Activated naive CD4-positive, alpha-beta T cell (primary cell): ENCODE measurements at places on chromosomes 16 and 17.

DNA sequence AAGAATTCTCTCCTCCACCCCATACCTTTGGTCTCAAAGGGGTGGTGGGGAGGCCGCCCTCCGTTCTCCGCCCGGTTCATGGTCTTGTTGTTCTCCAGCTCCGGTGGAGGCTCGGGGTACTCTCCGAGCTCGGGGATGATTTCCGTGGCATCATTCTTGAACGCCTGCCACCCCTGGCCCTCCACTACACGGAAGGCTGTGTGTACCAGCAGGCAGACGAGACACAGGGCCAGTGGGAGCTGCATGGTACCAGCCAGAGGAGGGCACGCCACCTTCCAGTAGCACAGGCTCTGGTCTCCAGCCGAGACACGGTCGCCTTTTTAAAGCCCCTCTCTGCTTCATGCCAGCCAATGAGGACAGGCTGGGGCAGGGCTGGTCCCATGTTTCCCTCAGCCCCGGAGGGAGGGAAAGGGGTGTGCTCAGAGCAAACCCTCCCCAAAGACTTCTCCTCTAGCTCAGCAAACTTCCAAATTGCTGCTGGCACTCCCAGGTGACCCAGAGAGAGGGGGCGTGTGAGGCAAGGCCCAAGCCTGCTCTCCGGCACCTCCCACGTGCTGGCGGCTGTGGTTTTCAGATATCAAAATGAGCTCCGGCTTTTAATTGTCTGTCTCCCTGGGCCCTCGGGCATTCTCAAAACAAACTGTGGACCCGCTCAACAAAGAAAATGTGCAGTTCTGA is at the start of gene SOST:
TSS of gene SOST (minus strand) at position 295 of the 678 bp plus-strand sequence. CDS start at position 245, 50 bp downstream.
- DNase-seq = no peak

DNA sequence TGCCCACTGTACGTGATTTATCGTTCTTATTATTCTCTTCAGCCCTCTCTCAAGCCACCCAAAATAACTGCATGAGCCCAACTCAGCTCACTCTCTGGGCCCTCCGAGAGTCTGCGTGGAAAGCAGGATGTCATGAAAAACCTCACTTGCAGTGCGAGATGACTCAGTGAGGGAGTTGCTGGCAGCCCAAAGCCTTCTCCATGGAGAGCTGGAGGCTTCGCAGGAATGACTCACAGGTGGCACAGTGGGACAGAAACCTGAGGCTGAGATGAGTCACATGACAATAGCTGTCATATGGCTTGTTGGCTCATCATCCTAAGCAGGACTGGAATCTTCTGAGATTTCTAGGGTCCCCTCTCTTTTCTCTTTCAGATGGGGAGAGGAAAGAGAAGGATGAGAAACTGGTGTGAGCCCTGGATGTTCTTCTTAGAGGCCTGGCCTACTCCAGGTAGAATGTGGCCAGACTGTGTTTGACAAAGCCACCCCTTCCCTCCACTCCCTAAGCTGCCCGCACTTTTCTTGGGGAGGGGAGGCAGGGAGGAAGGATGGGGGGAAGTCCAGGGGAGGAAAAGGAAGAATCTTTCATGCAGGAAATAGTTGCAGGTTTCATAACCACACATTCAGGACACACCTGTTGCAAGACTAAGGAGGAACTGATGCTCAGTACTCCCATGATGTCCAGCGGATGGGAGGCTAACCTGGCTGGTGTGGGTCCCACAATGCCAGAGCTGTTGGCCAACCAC is 160.6 kb upstream of the RPL38 start:
- DNase-seq = no peak

DNA sequence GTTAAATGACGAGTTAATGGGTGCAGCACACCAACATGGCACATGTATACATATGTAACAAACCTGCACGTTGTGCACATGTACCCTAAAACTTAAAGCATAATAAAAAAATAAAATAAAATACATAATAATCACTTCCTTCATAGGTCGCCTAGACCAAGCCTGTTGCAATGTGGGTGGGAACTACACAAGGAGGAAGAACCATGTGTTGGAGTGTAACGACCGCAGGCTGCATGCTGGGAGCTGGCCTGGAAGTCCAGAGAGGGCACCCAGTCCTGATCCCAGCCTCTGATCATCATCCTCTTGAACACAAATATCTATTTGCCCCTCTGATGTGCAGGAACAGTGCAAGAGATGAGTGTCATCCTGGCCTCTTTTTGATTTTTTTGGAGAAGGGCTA is 224.7 kb upstream of the ASIC2 start:
- no peak for DNase-seq

GRCh38 chr16:19808061-19808641 is 76.5 kb downstream of the GPRC5B start:
- DNase-seq = no peak

DNA sequence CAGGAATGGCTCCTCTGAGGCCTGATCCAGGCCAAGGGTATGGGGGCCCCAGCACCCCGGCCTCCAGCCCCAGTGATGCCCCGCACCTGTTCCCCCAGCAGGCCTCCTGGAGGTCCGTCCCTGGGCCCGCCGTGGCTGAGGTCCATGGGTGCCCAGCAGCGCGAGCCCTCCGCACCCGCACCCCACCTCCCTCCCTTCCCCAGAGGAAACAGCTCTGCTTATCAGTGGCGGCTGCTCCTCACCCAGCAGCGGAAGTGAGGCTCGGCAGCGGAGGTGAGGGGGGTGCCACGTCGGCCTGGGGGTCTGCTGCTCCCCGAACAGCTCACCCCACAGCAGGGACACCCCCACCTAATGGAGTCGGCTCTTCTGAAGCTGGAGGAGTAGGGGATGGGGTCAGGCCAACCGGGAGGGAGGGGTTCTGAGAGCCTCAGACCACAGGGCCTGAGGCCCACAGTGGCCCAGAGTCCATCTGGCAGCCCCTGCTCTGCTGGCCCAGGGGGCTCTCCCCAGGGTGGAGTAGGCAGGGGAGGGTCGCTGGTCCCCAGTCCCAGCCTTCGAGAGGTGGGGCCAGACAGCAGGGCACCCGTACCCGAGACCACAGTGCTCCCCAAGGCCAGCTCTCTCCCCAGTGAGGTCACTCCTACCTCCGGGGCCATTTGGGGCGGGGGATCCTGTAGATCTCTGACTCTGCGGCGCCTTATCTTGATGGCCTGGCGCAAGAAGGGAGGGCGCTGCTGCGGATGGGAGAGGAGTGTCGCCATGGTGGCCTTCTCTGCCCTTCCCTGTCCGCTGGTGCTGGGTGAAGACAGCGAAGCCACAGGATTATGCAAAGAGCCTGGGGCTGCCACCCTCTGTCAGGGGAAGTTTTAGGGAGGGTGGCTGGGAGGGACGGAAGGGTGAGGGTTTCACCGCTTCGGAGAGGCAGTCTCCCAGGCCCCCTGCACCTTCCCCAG is at the start of gene UNC13D:
TSS of gene UNC13D (minus strand) at position 828 of the 953 bp plus-strand sequence. CDS start at position 761, 67 bp downstream.
- DNase-seq = no peak

- DNase-seq = no peak
These were observed 103.7 kb downstream of the NPIPB5 start for GRCh38 chr16:22614271-22614947.

DNA sequence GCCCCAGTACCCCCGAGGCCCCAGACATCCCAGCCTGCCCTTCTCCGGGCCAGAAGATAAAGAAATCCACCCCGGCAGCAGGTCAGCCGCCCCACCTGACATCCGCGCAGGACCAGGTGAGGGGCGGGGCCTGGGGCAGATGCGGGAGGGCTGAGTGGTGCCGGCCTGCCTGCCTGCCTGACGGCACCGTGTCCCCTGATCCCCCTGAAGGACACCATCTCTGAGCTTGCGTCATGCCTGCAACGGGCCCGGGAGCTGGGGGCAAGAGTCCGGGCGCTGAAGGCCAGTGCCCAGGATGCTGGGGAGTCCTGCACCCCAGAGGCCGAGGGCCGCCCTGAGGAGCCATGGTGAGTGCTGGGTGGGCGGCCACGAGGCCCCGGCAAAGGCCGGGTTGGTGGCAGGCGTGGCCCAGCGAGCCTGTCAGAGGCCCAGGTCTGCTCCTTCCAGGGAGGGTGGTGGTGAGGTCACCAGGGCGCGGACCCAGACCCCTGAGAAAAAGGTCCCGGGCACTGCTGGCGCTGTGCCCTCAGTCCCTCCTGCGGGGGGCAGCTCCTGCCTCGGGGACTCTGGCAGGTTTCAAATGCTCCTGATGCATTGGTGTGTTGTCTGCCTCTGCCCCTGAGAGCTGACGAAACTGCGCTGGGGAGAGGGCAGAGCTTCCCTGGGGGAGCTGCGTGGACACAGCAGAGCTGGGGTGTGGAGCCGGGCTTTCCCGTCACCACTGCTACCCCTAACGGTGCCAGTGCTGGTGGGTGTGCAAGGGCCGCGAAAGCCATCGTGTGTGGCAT is 1.2 kb downstream of the CDT1 start:
- no peak for DNase-seq

DNA sequence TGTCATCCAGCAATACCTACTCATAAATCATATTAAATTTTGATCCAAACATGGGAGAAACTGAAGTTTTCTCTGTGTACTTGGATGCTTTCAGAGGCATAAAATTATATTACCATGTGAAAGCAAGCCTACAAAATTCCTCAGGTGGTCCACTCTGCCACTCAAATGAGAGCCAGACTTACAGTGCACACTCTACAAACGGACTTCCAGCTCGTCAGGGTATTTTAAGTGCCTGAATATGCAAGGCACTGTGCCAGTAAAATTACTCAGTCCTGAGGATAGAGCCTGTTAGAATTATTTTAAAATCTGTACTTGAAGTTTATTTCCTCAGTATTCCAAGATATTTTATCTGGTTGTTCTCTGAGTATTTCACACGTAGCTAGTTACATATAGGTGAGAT is 54.5 kb downstream of the TENT4B start:
- no peak for DNase-seq

GRCh38 chr16:12123462-12123861 is 146.9 kb downstream of the SNX29 start:
- DNase-seq = no peak

DNA sequence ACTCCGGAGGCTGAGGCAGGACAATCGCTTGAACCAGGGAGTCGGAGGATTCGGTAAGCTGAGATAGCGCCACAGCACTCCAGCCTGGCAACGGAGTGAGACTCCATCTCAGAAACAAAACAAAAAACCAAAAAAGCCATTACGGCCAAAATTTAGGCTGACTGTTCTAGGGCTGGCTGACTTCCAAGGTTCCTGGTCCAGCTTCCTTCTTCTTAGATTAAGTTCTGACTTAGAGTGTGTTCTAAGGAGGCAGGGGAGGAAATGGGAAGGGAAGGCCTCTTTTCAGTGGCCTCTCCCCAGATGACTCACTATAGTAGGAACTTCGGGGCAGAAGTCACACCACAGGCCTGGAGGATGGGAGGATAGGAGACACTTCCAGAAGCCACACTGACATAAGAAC is 27.7 kb upstream of the CLEC18B start:
- no peak for DNase-seq

- DNase-seq = no peak
These were observed 154.7 kb downstream of the C16orf78 start for GRCh38 chr16:49528060-49528865.

- DNase-seq = no peak
These were observed 166.6 kb downstream of the PHKB start for GRCh38 chr16:47627721-47628120.

GRCh38 chr17:2904135-2904534 is 107.9 kb downstream of the RAP1GAP2 start:
- no peak for DNase-seq

DNA sequence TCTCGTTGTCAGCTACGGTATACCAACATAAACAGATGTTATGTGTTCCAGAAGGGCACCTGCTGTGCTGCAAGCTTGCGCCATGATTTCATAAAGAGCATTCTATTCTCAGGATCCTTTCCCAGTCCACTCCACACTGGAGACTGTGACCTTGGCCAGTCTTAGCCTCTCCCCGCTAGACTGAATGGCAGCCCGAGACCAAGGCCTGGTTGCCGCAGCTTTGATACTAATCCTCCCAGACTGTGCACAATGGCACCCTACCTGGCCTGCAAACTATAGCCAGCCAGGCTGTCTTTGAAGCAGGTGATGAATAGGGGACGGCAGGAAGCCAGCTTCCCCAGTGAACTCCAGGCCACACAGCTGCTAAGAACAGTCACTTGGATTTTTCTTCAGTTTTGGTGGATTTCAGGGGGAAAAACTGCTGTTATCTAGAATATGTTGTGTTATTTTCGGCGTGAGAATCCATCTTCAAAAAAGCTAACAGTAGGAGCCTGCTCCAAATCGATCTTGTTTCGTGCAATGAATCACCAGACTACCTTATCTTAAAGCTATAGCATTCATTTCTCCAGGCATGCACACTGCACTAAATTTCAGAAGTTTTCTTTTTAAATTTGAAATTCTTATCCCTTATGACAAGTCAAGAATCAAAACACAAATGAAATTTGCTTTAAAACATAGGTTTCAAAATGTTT is 289.0 kb downstream of the CEP112 start:
- no peak for DNase-seq

- DNase-seq = no peak
These were observed 12.5 kb downstream of the EPN2 start for GRCh38 chr17:19249681-19250080.

GRCh38 chr16:80564394-80564793 is 23.6 kb downstream of the DYNLRB2 start:
- DNase-seq = no peak

DNA sequence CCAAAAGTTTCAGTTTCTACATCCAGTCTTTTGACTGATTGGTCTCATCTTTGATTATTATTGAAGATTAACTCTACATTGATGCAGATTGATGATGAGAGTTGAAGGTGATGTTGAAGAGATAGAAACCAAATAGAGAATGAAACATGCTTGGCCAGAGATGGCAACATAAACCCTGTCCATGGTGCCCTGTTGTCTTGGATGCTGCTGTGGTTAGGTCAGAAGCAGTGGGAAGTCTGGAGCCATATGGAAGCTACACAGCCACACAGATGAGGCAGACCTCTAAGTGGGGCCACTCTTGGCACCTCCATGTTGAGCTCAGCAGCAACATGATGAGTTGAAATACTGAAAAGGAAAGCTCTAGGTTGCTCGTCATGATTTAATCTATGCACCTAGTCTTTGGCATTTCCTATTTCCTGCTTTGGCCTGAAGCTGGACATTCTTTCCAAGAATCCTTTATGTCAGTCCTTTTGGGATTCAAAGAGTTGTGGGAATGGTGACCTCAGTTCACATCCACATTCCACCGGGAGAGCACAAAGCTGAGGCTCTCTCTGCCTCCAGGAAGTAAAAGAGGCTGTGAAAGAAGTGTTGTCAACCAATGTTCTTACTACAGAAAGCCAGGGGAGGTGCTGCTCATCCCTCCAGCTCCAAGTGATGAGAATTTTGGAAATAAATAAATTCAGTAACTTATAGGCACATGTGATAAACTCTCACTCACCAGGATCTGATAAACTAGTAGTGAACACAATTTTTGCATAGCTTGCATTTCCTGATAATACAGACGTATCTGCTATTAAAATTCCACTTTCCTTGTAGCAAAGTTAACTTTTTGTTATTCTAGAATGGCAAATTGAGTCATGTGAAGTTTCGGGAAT is 127.7 kb upstream of the MAF start:
- no peak for DNase-seq

GRCh38 chr17:223723-224471 is 42.4 kb upstream of the DOC2B start:
- DNase-seq = no peak

- no peak for DNase-seq
These were observed 104.9 kb downstream of the ADCY9 start for GRCh38 chr16:4011225-4011939.
